RWPE2 (cell line): ENCODE measurements at places on chromosomes 11 and 22.
A peak's percentile ranks its signal among the peaks of the same experiment; 100 is the strongest.

DNA sequence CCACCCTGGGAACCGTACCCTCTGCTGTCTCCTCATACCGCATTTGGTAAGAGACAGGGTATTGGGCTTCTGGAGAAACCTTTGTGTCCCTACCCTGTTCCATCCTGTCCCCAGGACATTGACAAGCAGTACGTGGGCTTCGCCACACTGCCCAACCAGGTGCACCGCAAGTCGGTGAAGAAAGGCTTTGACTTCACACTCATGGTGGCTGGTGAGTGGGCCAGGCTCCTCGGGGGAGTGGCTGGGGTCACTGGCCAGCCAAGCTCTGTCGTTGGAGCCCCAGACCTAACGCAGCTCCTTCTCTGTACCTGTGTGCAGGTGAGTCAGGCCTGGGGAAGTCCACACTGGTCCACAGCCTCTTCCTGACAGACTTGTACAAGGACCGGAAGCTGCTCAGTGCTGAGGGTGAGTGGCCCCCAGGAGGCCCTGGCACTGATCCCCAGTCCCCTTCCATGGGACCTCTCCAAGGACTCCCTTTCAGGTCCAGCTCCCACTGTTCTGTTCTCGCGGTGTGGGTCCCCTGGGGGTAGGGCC lies 3.8 kb upstream of the GP1BB start:
- no peak for DNase-seq
- no peaks in the 10 kb centered on the region for H3K4me1 ChIP-seq
- no peak overlapping the region for H3K27ac ChIP-seq
- H3K4me3 ChIP-seq, result no peak overlapping the region

DNA sequence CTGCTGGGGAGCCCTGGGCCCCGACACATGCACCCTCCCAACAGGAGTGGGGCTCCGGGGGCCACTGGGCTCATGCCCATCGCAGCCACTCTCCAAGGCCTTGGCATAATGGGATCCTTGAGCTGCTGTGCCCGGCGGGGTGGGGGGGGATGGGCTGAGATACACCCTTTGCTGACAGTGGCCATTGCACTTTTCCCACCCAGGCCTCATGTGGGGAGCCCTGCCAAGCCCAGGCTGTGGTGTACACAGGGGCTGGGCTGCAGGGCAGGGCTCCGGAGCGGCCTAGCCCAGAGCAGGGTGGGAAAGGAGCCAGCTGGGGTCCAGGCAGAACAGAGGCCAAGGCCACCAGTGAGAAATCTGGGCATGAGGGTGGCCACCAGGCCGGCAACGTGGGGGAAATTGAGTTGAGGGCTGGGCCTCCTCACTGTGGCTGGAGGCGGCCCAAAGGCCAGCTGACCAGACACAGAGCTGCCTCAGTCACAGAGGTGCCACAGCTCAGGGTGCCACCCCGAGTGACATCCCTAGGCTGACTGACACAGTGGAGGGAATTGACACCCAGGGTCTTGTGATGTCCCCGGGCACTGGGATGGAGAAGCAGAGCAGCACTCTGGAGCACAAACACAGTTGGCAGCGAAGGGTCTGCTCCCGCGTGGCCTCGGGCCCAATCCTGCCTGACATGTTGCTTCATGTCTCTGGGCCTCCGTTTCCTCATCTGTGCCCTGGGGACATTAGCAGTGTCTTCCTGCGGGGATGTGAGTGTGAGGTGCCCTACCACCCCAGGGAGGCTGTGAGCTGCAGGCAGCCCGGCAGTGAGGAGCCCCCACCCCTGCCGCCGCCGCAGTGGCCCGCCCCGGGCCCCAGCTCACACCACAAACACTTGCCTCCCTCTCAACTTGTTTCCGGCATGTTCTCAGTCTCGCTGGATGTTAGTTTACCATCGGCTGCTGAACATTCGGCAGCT lies 30.4 kb downstream of the RTN4R start:
- no peak for DNase-seq
- H3K4me1 ChIP-seq, result no peaks in the 10 kb centered on the region
- no peak overlapping the region for H3K27ac ChIP-seq
- no peaks in the 10 kb centered on the region for H3K27me3 ChIP-seq
- no peak overlapping the region for H3K4me3 ChIP-seq

DNA sequence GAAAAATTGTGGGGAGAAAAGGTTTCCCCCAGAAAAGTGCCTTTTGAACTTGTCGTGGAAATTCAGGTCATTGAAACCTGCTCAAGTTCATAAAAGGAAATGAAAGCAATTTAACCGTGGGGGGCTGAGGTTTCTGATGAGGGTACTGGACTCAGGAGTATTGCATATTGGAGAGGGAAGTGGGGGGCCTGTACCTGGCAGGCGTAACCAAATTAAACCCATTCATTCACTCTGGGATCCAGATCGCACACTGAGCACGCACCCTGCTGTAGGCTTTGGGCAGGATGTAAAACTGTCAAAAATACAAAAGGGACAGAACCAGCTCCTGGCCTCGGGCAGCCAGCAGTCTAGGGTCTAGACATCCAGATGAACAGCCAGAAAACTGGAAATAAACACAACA lies 1517.4 kb downstream of the BRD1 start:
- H3K36me3 ChIP-seq, result no peaks in the 10 kb centered on the region
- no peaks in the 10 kb centered on the region for H3K4me1 ChIP-seq
- no peak overlapping the region for H3K27ac ChIP-seq
- DNase-seq, result no peak
- H3K4me3 ChIP-seq, result no peak overlapping the region

DNA sequence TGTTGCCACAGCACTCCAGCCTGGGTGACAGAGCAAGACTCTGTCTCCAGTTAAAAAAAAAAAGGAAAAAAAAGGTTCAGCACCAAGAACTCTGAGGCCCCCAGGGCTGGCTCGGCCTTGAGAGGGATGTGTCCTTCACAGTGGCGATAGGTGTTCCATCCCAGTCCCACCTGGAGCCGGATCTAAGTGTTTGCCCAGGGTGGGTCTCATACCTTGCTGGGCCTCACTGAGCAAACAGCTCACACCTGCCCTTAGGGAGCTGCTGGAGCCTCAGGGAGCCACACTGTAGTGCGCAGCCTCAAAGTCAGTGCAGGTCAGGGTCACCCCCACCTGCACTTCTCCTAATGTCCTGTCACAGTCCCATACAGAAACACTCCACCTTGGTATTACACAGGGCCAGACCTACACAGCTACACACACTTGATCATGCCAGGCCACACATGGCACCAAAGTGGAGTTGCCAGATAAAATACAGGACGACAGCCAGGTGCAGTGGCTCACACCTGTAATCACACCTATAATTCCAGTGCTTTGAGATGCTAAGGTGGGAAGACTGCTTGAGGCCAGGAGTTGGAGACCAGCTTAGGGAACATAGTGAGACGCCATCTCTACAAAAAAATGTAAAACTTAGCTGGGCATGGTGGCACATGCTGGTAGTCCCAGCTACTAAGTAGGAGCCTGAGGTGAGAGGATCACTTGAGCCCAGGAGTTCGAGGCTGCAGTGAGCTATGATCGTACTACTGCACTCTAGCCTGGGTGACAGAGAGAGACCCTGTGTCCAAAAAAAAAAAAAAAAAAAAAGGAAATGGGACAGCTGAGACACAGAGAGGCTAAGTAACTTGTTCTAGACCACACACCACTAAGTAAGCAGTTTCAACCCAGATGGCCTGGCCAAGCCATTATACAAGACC lies 7.3 kb downstream of the STARD10 start:
- H3K4me1 ChIP-seq, result no peaks in the 10 kb centered on the region
- H3K4me3 ChIP-seq, result no peak overlapping the region
- no peaks in the 10 kb centered on the region for H3K27me3 ChIP-seq
- no peak for DNase-seq

DNA sequence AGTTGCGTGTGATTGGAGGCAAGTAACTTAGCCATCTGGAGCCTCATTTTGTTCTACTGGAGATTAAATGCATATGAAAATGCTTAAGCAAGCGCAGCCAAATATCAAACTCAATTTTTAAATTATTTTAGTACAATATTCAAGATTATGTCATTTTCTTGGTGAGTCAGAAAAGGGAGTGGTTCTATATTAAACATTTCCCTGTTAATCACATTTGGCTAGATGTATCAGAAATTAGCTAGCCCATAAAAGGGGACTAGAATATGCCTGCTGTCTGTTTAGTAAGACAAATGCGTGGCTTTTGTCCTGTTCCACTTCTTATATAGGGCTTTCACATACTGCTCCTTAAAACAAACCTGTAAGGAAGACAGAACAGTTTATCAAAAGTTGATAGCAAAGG lies 35.0 kb upstream of the BMAL1 start:
- H3K4me1 ChIP-seq, result peaks cover 6% of the 10 kb centered on the region
- H3K36me3 ChIP-seq, result no peaks in the 10 kb centered on the region
- H3K27ac ChIP-seq, result no peak overlapping the region
- H3K4me3 ChIP-seq, result no peak overlapping the region
- no peak for DNase-seq

- no peak overlapping the region for H3K4me3 ChIP-seq
- H3K27ac ChIP-seq, result peak overlapping the region; percentile 59
- no peaks in the 10 kb centered on the region for H3K36me3 ChIP-seq
- no peaks in the 10 kb centered on the region for H3K27me3 ChIP-seq
- DNase-seq, result peak; percentile 77
- H3K4me1 ChIP-seq, result peaks cover 24% of the 10 kb centered on the region
Observed at GRCh38 chr11:13168271-13168670, 109.3 kb upstream of the BMAL1 start.

GRCh38 chr22:30279046-30279788 lies 10.1 kb downstream of the CASTOR1 start:
- no peak overlapping the region for H3K27ac ChIP-seq
- no peaks in the 10 kb centered on the region for H3K36me3 ChIP-seq
- H3K4me3 ChIP-seq, result no peak overlapping the region
- peak; percentile 51 for DNase-seq
- H3K4me1 ChIP-seq, result peaks cover 7% of the 10 kb centered on the region

DNA sequence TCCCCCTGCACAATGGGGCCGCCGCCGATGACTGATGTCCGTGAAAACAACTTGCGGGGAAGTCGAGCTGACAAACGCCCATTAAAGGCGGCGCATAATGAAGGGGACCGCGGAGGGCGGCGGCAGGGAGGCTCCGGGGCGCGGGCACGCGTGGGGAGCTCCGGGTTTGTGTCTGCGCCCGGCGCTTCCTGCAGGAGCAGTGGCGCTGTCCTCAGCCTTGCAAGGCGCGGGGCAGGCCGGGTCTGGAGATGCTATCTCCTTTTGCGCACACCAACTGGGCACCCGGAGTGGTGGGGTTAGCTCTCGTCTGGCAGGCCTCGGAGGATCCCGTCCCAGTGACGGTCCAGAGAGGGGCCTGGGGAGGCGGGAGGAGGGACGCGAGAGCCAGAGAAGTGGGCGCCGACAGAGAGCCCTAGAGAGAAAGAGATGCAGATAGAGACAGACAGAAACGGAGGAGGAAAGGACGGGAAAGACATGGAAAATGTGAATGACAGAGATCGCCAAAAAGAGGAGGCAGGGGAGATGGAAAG lies 390 bp upstream of the FGF3 start:
- no peaks in the 10 kb centered on the region for H3K4me1 ChIP-seq
- peaks cover 65% of the 10 kb centered on the region for H3K27me3 ChIP-seq
- H3K27ac ChIP-seq, result no peak overlapping the region
- no peak overlapping the region for H3K4me3 ChIP-seq
- DNase-seq, result no peak

DNA sequence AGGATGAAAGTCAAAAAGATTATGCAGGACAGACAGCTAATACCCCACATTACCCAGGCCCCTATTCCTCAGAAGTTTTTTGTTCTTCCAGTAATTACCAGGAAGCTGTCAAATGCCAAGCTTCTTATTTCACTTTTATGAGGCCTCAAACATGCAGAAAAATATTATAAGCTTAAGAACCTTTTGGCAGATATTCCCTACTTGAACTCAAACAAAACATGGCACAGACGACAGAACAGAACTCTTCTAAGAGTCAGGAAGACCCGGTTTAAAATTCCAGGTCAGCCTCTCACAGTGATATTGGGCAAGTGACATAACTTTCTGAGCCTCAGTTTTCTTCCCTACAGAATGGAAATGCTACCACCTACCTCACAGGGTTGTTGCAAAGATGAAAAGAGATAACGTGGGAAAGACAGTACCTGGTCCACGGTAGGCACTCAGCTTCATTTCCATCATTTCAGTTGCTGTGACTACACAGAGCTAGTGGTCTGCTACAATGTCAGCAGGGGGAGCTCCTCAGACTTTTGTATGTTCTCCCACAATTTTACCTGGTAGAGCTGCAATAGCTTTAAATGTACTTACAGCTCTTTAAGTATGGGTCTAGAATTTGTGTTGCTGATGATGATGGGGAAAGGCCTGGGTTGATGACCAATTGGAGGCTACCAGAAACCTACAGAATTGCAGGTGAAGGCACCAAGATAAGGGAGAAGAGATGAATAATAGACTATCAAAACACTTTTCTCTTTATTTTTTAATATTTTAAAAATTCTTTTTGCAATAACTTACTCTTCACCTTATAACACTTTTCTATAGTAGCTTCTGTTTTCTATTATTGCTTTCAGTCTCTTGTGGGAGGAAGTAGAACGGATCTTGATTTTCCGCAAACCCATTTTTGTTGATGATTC lies 98.3 kb upstream of the CHRM4 start:
- H3K4me1 ChIP-seq, result no peaks in the 10 kb centered on the region
- H3K4me3 ChIP-seq, result no peak overlapping the region
- H3K27me3 ChIP-seq, result no peaks in the 10 kb centered on the region
- H3K27ac ChIP-seq, result no peak overlapping the region
- H3K36me3 ChIP-seq, result peaks cover 26% of the 10 kb centered on the region
- DNase-seq, result no peak

DNA sequence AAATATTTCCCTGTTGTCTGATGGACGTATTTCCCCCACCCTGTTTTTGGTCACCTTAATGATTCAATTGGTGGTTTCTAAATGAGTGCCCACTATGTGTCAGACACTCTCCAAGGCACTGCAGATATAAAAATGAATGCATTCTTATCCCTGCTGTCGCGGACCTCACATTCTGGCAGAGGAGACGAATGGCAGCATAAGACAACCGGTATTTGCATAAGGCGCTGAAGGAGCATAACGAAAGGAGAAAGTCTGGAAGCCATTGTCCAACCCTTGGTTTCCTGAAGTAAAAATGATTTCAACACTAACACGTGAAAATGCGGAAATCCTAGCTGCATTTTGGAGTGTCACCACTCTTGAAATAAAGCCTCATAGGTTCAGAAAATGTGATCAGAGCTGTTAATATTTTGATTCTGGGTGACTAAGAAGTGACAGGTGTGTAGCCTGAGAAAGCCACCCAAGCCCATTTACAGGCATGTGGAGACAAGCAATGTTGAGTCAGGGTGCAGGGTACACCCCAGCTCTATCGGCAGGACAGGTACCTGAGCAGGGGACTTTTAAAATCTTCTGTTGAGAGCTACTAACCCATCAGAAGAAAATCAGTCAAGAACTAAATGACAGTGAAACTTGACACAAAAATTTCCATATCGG lies 10.1 kb upstream of the GAB2 start:
- no peak overlapping the region for H3K27ac ChIP-seq
- H3K4me1 ChIP-seq, result no peaks in the 10 kb centered on the region
- H3K27me3 ChIP-seq, result no peaks in the 10 kb centered on the region
- no peak for DNase-seq
